ENCODE measurements at places on chromosomes 3 and 15.
A peak's percentile ranks its signal among the peaks of the same experiment; 100 is the strongest.

- DNase-seq: no peak
Measured at GRCh38 chr15:27820232-27820631, 278.9 kb downstream of the OCA2 start.

- no peak for DNase-seq
Measured at GRCh38 chr15:94523873-94524272, 292.5 kb downstream of the MCTP2 start.

DNA sequence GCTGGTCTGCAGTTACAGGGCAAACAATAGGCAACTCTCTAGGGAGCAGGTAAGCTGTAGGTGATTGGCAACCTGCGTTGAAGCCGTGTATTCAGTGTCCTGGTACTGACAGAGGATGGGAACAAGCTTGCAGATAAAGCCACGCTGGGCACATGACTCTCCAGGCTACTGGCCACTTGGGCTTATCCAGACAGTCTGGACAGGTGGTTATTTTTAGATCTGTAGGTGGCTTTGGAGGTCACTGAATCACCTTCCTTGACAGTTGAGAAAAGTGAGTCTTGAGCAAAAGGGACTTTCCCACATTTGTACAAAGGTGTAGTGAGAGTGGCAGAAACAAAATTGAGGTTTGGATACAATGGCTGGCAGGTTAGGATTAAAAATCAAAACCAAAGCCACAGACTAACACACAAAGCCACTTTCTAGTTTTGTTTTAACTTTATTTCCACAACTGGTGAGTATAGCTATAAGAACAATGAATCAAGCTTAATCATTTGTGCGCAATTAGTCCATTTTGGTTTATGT, 22.3 kb upstream of the IL1RAP start:
- no peak for DNase-seq

GRCh38 chr3:53646723-53647122, 152.3 kb downstream of the CACNA1D start:
- no peak for DNase-seq

- DNase-seq: no peak
Measured at GRCh38 chr3:4744405-4745234, 234.6 kb upstream of the BHLHE40 start.

DNA sequence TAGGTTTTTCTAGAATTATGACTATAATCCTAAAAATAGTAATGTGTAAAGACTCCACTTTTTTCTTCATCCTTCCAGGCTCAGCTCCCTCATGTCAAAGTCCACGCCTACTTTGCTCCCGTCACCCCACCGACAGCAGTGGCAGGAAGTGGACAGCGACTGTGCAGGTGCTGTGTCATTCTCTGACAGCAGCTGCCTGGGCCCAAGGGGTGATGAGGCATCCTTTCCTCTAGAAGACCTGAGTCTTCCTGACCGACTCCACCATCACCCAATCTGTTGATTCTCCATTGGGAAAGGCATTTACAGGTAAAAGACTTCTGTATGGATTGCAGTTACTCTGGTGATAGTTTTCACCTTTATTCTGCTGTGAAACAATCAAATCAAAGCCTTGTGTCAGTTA, 54.8 kb downstream of the UBP1 start:
- DNase-seq: no peak

- no peak for DNase-seq
Measured at GRCh38 chr3:187359798-187360486, 8.2 kb upstream of the RTP4 start.

DNA sequence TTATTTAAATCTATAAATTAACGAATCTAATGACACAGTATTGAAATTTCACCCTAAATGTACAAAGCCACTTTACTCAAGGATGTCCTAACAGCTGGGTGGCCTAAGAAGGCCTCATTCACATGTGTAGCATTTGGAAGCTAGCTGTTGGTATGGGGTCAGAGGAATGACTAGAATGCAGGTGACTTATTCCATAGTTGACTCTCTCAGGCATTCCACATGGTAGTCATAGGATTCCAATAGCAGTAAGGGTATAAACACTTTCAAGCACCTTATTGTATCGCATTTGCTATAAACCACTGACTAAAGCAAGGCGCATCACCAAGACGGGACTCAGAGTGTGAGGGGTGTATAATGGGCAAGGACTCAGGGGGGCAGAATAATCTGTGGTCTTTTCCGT, 294.8 kb upstream of the EPHA3 start:
- DNase-seq: no peak

- DNase-seq: peak; percentile 31
Measured at GRCh38 chr3:168048414-168049330, 47.1 kb downstream of the GOLIM4 start.

DNA sequence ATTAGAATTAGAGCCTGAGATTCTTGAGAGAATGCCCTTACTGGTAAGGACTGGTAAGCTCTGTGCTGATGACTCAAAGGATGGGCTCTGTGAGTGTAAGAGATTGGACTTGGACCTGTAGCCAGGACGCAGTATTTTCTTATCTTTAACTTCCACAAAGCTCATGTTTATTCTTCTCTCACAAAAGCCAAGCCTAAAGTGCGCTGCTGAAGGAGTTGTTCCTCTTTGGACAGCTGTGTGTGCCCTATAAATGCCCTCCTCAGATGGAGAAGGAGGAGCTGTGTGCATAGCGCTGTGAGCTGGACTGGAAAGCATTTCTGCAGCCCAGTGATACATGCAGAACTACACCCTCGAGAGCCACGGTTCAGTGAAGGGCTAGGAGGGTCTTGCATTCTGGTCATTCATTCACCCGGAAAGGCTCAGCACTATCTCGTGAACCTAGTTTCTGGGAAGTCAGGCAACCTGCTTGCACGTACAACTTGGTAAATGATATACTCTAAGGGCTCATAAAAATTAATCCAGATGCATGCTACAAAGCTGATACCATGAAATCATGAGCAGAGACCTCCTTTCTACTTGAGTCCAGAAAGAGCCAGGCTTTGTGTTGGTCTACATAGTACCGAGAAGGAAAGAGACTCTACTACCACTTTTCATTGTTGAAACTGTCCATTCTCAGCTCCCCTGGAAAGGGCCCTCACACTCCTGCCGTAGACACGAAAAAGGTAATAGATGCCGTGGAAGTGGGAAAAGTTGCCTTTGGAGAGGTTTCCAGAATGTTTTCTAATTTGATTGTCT, 103.0 kb upstream of the TBL1XR1 start:
- DNase-seq: peak; percentile 43

- no peak for DNase-seq
Measured at GRCh38 chr3:86921971-86922680, 68.8 kb downstream of the VGLL3 start.

GRCh38 chr15:72994534-72995177, 57.6 kb upstream of the NEO1 start:
- DNase-seq: no peak

- DNase-seq: no peak
Measured at GRCh38 chr3:3800685-3801493, 1.7 kb downstream of the LRRN1 start.

DNA sequence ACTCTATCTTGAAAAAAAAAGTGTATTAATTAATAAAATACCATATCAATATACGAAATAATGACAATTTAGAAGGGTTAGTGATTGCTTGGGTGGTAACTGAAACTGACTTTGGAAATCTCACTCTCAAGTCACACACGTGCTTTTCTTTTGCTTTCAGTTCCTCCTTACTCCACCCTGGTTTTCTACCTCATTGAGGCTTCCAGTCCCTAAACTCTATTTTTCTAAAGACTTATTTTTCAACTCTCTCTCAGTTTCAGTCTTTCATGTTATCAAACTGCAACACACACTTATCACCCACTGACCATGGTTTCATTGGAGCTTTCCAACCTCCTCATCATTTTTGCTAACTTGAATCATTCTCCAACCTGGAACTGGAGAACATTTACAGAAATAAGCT, 23.5 kb downstream of the IL12A start:
- DNase-seq: no peak

DNA sequence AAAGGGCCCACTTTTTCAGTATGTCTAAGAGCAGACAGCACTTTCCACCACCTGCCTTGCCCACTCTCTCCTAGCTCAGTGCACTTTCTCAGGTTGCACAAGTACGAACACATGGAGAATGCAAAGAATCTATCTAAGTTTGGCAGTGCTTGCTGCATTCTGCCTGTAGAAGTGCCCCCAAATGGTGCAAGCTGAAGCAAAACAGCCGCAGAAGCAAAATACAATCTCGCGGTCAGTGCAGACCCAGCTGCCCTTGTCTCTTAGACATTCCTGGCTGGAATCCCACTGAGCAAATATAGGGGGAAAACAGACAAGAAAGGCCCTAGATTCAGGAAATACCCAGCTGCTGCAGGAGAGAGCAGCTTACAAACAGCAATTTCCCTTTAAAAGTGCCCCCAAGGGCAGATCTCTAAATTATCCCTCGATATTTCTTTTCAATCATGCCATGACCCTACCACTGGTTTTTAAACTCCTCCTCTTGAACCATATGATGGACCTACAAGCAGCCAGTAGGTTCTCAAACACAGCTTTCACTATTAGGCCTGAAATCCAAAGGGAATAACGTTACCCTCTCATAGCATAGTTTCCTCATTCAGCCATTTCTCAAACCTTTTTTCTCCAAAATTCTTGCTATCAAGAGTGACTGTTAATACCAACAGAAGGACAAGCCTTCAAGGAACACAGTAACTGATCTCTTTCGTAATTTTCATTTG, 67.0 kb downstream of the TNIK start:
- no peak for DNase-seq

- DNase-seq: peak; percentile 9
Measured at GRCh38 chr15:49421991-49422390, 1.1 kb upstream of the FGF7 start.

- no peak for DNase-seq
Measured at GRCh38 chr3:62376906-62377877, 3.8 kb upstream of the FEZF2 start.

- DNase-seq: peak; percentile 32
Measured at GRCh38 chr15:86231864-86232721, 152.4 kb downstream of the AGBL1 start.

- no peak for DNase-seq
Measured at GRCh38 chr3:8641472-8641871, 3.1 kb downstream of the SSUH2 start.

GRCh38 chr3:57370341-57370740, 77.9 kb upstream of the ASB14 start:
- DNase-seq: peak; percentile 30

DNA sequence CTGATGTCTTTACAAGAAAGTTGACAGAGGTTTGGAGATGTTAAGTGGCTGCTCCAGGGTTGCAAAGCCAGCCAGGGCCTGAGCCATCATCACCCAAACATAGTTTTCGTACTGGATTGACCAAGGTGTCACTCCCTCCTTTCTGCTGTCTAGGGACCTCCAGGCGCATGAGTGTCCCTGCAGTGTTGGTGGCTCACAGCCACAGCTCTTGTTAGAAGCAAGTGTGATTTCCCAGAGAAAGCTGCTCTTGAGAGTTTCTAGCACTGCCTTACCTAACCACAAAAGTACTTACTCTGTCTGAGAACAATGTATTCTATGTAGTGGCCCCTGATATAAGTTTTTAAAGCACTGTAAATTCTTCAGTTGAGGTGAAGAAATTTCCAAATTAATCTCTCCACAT, 144.1 kb downstream of the SOX2 start:
- no peak for DNase-seq

- DNase-seq: no peak
Measured at GRCh38 chr15:86804406-86804805, 724.7 kb downstream of the AGBL1 start.

DNA sequence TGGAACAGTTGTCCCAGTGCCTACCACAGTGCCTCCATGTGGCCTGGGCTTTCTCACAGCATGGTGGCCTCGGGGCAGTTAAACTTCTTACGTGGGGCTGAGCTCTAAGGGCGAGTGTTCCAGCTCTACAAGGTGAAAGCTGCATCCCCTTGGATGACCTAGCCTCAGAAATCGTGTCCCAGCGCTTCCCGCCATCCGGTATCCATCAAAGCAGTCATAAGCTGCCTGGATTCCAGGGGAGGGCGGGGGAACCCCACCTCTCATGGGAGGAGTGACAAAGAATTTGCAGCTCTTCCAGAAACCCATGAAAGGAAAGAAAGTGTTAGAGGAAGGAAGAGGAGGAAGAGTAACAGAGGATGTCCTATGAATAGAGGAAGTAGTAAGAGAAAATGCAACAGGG, 45.8 kb upstream of the CCDC174 start:
- DNase-seq: no peak

DNA sequence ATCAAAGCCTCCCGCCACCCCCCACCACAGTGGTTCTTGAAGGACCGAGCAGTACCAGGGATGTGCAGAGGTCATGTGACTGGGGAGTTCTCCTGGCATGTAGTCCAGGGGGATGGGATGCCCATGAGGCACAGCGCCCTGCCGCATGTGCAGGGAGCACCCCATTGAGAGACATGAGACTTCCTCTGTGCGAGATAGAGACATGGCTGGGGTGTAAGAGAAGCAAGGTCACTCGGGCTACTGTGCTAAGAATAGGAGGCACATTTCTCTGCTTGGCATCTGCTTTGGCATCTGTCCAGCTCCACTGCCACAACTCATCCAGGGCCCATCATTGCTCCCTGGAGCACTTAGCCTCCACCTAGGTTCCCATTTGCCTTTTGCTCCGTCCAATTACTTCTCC, 2.4 kb upstream of the CYP1A1 start:
- no peak for DNase-seq

DNA sequence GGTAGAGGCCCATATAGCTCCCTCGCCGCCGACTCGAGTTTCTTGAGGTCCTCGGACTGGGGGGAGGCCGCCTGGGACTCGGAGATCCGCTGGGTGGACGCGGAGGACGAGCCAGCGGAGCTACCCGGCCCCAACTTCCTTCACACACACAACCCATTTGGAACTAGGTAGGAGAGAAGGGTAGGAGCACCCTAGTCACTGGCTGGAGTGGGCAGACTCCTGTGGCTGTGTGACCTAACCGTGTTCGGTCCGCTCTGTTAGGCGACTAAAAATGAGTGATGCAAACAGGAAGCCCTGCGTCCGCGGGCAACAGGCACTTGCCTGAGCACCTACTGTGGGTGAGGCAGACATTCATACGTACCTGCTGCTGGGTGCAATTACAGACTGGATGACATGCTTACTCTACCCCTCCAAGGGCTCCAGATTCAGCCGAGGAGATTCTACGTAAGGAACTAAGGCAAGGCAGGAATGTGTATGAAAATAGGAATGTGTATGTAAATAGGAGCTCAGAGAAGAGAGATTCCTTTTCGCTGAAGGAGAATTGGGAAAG, 4.6 kb upstream of the SIN3A start:
- peak; percentile 49 for DNase-seq

GRCh38 chr3:29079358-29079757, 201.5 kb upstream of the RBMS3 start:
- DNase-seq: no peak

DNA sequence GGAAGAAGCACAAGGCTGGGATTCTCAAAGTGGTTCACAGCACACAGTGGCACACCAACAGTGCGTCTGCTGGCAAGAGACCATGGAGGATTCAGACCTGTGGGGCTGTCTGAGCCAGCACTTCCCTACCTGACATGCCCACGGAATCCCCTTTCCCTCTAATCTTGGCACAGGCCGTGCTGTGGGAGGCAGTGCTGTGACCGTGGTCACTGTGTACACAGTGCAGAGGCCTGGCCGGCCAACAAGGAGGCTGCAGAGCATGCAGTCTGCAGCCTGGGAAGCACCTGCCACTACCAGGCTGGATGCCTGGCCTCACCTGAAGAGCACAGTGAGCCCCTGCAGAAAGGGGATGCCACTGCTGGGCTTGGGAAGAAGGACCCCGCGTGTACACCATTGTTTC, 301.0 kb upstream of the LYSMD4 start:
- DNase-seq: no peak

GRCh38 chr3:122803977-122804376, 9.1 kb downstream of the SLC49A4 start:
- no peak for DNase-seq
